ENCODE measurements at places on chromosomes 13 and 19.

GRCh38 chr19:54207983-54208783 lies 7.5 kb downstream of the RPS9 start:
- no peaks in the 10 kb centered on the region for H3K27me3 ChIP-seq
- peak overlapping the region; percentile 95 for H3K27ac ChIP-seq
- H3K4me3 ChIP-seq: peak overlapping the region; percentile 37
- H3K36me3 ChIP-seq: peaks cover 51% of the 10 kb centered on the region

DNA sequence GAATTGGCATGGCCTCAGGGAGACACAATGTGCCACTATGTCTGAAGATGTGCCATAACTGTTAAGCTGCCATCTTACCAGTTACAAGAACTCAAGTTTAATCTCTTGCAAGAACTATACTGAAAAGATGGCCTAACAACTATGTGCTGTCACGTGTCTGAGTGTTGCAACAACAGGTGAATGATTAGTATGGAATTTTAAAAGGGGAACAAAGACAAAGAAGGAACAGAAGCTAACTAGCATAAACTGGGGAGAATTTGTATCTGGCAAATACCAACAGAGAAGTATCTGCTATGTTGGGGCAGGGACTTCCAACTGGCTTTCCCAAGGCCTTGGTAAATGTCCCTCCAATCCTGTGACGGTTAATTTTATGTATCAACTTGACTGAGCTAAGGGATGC lies 11.5 kb upstream of the ACOD1 start:
- H3K4me1 ChIP-seq: no peaks in the 10 kb centered on the region
- no peak for DNase-seq
- no peaks in the 10 kb centered on the region for H3K27me3 ChIP-seq
- H3K4me3 ChIP-seq: no peak overlapping the region

DNA sequence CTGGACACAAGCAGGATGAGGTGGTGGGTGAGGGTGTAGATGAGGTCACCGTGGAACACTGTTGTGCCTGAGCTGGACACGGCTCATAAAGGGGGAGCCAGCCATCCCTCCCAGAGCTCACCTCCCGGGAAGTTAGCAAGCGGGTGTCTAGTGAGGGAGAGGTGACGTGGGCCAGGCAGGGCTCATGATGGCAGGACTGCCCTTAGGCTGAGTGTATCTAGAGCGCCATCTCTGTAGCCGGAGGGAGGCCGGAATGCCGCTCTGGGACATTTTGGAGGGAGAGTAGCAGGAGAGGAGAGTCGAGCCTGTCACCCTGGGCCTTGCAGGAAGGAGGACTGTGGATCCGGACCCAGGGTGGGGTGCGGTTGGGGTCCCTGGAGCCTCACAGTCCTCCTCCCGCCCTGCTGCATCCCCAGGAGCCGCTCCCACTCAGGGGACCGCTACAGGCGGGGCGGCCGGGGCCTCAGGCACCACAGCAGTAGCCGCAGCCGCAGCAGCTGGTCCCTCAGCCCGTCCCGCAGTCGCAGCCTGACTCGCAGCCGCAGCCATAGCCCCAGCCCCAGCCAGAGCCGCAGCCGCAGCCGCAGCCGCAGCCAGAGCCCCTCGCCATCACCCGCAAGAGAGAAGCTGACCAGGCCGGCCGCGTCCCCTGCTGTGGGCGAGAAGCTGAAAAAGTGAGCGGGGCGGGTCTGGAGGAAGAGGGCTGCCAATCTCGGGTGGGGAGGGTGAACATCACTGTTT lies 9.2 kb downstream of the ZNF296 start:
- no peaks in the 10 kb centered on the region for H3K27me3 ChIP-seq
- H3K36me3 ChIP-seq: peaks cover 100% of the 10 kb centered on the region
- no peak overlapping the region for H3K4me3 ChIP-seq
- DNase-seq: no peak

DNA sequence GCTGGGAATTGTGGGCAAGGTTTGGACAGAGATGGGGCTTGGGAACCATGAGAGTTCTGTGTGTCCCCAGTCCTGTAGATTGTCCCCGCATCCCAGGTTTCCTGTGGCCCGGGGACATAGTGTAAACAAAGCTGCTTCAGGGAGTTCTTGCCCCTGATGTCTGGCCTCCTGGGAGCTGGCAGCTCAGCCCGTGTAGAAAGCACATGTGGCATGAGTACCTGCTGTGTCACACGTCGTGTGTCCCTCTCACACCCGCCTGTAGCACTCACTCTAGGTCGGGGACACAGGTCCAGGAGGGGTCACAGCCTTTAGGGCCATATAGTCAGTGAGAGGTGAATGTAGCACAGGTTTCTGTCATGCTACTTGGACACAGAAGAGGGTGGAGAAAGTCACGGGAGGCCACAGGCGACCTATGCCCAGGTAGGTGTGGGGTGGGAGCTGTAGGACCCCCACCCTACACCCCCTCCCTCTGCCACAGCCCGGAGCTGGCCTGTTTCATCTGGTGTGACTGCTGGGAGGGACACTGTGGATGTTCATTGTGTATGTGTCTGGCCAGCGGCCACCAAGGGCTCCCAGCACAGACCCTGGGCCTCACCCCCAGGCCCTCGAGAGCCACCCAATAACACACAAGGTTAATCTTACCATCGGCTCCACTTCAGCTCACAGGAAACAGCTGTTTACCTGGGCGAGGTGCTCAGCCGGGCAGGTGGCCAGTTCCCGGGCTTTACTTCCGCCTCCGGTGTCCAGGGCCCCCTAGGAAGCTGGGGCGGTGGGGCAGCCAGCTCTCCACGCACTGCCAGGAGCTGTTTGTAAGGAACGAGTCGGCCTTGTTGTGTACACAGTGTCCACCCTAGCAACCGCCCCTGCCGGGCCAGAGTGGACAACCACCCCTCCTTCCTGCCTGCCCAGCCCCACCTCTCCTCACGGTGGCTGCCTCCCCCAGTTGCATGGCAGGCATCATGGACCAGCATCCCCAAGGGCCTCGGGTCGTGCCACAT lies 49.7 kb downstream of the COMP start:
- no peaks in the 10 kb centered on the region for H3K27me3 ChIP-seq
- peaks cover 38% of the 10 kb centered on the region for H3K4me1 ChIP-seq
- no peaks in the 10 kb centered on the region for H3K36me3 ChIP-seq
- DNase-seq: peak; percentile 91
- H3K4me3 ChIP-seq: no peak overlapping the region

GRCh38 chr13:98917116-98917515 lies 60.7 kb downstream of the DOCK9 start:
- peaks cover 51% of the 10 kb centered on the region for H3K36me3 ChIP-seq
- no peak overlapping the region for H3K4me3 ChIP-seq
- DNase-seq: no peak
- peaks cover 48% of the 10 kb centered on the region for H3K4me1 ChIP-seq
- no peak overlapping the region for H3K27ac ChIP-seq
- H3K27me3 ChIP-seq: no peaks in the 10 kb centered on the region

- H3K27ac ChIP-seq: peak overlapping the region; percentile 85
- H3K27me3 ChIP-seq: no peaks in the 10 kb centered on the region
- peaks cover 17% of the 10 kb centered on the region for H3K4me1 ChIP-seq
- no peaks in the 10 kb centered on the region for H3K36me3 ChIP-seq
- H3K4me3 ChIP-seq: peak overlapping the region; percentile 63
- peak; percentile 65 for DNase-seq
Measured at GRCh38 chr13:99658261-99658991, 157.2 kb downstream of the TM9SF2 start.

DNA sequence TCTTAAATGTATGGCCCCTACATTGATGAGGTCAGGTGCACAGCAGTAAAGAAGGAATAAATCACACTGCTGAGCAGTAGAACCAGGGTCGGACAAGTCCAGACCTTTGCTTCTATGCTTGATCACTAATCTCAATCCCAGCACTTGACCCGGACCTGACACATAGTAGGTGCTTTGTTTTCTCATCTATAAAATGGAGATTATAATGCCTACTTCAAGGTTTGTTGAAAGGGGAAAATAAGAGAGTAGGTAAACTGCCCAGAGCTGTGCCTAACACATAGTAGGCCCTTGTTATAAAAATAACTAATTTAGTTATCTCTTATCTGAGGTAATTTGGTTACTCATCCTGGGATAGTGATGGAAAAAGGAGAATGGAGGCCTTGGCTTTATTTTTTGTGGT lies 125.0 kb downstream of the RXFP2 start:
- no peaks in the 10 kb centered on the region for H3K4me1 ChIP-seq
- H3K36me3 ChIP-seq: no peaks in the 10 kb centered on the region
- H3K27me3 ChIP-seq: no peaks in the 10 kb centered on the region
- H3K27ac ChIP-seq: no peak overlapping the region
- no peak overlapping the region for H3K4me3 ChIP-seq
- no peak for DNase-seq

Measured in lower lobe of right lung (tissue), 2 donors.